ENCODE measurements at places on chromosomes 11 and 22.

DNA sequence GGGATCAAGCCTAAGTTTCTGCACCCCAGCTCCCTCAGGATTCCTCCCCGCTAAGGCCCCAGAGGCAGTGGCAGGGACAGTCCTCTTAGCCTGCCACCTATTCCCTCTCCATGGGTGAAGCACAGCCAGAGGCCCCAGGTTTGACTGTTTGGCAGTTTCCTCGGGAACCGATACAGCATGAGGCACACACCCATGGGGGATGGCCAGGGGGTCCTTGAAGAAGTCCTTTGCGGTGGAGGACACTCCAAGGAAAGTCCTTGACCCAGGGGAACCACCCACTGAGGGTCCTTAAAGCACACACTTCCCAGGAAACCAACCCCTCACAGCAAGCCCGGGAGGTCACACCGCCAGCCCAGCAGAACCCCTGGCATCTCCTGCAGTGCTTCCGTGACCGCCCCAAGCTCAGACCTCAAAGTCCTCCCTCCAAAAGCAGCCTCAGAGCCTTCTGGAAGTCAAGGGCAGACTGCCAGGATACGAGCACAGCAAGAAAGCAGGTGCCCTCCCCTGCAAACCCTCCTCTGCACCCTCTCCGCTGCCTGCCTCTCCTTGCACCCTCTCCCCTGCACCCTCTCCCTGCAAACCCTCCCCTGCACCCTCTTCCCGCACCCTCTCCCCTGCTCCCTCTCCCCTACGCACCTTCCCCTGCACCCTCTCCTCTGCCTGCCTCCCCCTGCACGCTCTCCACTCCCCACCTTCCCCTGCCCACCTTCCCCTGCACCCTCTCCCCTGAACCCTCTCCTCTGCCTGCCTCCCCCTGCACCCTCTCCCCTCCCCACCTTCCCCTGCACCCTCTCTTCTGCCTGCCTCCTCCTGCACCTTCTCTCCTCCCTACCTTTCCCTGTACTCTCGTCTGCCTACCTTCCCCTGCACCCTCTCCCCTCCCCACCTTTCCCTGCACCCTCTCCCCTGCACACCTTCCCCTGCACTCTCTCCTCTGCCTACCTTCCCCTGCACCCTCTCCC is 1.4 kb downstream of the SIGIRR start:
- DNase-seq = no peak

DNA sequence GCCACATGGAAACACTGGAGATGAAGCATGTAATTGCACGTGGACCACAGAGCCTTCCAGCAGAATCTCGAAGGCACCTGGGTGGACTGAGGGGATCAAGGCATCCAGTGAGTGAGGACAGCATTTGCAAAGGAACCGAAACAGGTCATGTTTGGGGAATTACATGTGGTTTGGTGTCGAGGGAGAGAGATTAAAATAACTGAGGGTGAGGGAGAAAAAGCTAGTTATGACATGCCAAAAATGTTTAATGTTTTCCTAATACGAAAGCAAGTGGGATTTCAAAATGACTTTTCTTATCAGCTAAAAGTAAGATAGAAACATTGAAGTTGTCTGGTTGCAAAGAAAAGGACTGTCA is 157.1 kb downstream of the BLID start:
- DNase-seq = no peak

GRCh38 chr11:73473252-73473651 is 97.1 kb downstream of the RELT start:
- no peak for DNase-seq

DNA sequence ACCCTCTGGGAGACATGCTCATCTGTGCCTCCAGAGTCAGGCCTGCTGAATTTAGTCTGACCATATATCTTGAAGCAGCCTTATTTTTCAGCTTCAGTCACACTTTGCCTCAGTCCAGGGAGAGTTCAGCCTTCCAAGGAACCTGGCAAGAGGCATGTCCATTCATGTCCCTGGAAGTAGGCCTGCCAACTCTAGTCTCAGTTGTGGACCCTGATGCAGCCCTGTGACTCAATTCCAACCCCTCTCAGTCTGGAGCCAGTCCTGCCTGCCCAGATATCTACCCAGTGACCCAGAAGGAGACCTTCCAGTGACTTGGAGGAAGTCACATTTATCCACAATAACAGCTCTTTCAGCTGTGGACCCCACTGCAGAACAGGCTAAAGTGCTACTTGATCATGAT is 566.6 kb downstream of the TMEM135 start:
- no peak for DNase-seq

- DNase-seq = no peak
Observed at GRCh38 chr22:38069372-38070249, 12.4 kb downstream of the PICK1 start.

GRCh38 chr22:44340271-44341239 is 27.8 kb upstream of the SHISAL1 start:
- DNase-seq = no peak

- peak; percentile 53 for DNase-seq
Observed at GRCh38 chr11:17734986-17735817, 621 bp downstream of the KCNC1 start.

GRCh38 chr11:102302241-102302640 is 15.0 kb upstream of the BIRC3 start:
- DNase-seq = no peak

GRCh38 chr11:12725055-12725862 is 51.0 kb downstream of the TEAD1 start:
- no peak for DNase-seq

- DNase-seq = no peak
Observed at GRCh38 chr11:76379807-76380158, 1.1 kb downstream of the THAP12 start.

DNA sequence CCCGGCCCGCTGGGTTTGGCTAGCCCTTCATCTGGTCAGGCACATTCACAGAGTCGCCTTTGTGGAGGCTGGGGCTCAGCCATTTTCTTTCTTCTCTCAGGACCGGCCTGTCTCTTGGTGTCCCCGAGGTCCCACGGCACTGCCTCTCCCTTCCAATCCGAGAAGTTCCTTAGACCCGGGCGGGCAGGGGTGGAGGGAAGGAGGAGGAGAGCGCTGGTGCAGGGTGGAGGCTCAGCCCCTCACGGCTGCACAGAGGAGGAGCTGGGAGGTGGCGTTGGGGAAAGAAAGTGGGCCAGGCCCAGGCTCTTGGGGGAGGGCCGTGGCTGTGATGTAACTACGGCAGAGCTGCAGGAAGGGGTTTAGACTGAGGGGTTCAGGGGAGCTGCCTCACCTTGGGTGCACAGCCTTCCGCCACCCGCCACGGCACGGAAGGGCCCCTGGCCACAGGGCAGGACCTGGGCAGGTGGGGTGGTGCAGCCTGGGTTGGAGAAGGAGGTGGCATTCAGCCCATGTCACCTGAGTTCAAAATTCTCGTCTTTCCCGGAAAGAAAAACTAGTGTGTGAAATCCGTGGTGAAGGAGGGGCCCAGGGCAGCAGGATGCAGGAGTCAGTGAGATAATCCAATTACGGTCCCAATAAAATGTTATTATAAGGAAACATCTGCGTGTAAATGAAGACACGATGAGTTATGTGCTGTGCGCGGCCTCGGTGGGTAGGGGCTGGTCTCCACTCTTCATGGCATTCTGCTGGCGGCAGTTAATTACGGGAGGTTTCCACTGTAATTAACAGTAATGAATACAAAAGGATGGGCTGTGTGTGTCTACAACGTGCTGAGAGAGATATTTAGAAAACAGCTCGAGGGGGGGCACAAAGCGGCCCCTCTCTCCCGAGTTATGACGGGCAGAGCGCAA is 1.7 kb downstream of the BRSK2 start:
- DNase-seq = no peak

GRCh38 chr22:46578824-46579561 is 41.2 kb upstream of the GRAMD4 start:
- no peak for DNase-seq
